ENCODE measurements at places on chromosomes 7 and 10. TPM values are rescaled to one million over a fixed set of nuclear protein-coding genes. Genes with fewer than 3 reads are reported as not detected.
A peak's percentile ranks its signal among the peaks of the same experiment; 100 is the strongest.

The CYP3A4 gene
- not detected for total RNA-seq

The PRSS37 gene
- not detected for total RNA-seq

DNA sequence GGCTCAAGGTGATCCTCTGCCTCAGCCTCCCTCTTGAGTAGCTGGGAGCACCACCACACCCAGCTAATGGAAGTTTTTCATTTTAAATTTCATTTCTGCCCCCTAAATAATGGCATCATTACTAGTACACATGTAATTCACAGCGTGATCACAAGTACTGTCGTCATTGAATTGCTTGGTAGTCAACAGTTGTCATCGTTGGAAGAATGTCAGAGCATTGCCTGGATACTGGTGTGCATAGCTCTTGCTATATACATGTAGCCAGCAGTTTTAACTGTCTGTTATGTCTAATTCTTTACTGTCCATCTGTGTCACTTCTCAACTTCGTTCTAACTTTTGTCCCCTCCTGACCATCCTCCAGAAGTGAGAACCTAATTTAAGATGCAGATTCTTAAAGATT is 62.1 kb downstream of the CRPPA start:
- no peak for DNase-seq

- peak; percentile 43 for DNase-seq
Measured at GRCh38 chr10:58813573-58813972, 300.9 kb downstream of the BICC1 start.

DNA sequence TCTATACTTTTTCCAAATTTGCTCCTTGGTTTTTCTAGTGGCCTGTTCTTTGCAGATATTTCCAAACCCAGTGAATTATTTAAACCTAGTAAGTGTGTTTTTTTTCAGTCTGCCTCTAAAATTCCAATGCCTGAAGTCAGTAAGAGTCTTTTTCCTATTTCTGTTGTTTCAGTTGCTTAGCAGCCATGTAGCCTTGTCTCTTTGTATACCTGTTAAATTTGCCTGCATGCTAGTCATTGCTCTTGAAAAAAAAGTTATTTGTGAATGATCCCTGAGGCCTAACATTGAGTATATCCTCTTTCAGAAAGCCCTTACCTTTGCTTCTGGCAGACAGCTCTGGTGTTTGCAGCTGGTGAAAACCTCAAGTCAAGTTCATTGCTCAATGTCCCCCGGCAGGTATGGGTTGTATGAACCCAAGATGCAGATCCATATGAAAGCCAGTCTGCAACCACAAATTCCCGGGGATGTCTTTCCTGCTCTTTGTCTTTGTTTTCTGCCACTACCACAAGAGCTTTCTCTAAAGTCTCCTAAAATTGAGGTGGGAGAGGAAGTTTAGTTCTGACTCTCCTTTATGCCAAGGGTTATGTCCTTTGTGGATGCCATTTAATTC is 35.7 kb downstream of the CH25H start:
- no peak for DNase-seq

The CPA2 gene
- not detected for total RNA-seq

DNA sequence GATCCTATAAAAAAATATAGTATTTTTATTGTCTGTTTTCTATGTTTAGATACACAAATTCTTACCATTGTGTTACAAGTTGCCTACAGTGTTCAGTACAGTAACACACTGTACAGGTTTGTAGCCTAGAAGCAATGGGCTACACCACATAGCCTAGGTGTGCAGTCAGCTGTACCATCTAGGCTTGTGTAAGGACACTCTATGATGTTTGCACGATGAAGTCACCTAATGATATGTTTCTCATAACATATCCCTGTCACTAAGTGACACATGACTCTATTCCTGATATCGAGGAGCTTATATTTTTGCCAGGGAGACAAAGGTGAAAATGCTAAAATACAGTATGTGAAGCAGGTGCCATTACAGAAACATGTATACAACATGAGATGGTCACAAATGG is 18.6 kb downstream of the ZNF25 start:
- DNase-seq, result no peak

GRCh38 chr7:111789870-111790269 is 227.6 kb upstream of the IMMP2L start:
- no peak for DNase-seq

GRCh38 chr7:151246102-151246850 is 2.2 kb downstream of the SMARCD3 start:
- DNase-seq, result peak; percentile 33

The JAZF1 gene
- total RNA-seq, result 13.1 TPM

The AKR1D1 gene
- not detected for total RNA-seq

The MEOX2 gene
- total RNA-seq, result 12.2 TPM

The ADAM22 gene
- total RNA-seq, result 25.0 TPM

GRCh38 chr7:131497454-131497853 is 59.0 kb downstream of the PODXL start:
- DNase-seq, result no peak

The SPDYE8 gene
- not detected for total RNA-seq

GRCh38 chr10:95896071-95896850 is 11.5 kb upstream of the CC2D2B start:
- DNase-seq, result no peak

DNA sequence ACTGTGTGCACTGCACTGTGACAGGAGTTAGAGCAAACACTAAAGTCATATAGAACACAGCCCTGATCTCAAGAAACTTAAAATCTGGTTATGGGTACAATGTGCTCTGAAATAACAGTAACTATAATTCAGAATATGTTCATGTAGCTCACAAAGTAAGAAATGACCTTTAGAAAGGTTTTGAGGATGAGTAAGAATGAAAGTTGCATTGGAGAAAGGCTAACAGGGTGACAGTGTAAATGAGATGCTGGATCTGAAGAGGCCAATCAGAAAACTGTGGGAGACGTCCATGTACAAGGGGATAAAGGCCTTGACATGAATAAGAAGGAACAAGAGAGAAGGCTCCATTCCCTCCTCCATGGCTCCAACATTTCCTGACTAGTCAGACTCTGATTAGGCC is 124.7 kb downstream of the GRM3 start:
- DNase-seq, result no peak

GRCh38 chr10:131350660-131351059 is 39.1 kb upstream of the TCERG1L start:
- no peak for DNase-seq

- DNase-seq, result no peak
Measured at GRCh38 chr7:116809636-116810266, 52.6 kb upstream of the CAPZA2 start.

The PNLIPRP2 gene
- not detected for total RNA-seq

- DNase-seq, result no peak
Measured at GRCh38 chr7:107678110-107678753, 17.6 kb downstream of the SLC26A4 start.

- no peak for DNase-seq
Measured at GRCh38 chr10:107417446-107417845, 252.9 kb upstream of the SORCS1 start.

GRCh38 chr10:95229724-95230627 is 35.9 kb downstream of the ACSM6 start:
- DNase-seq, result no peak

- no peak for DNase-seq
Measured at GRCh38 chr7:135537453-135537852, 20.3 kb upstream of the NUP205 start.

All from thyroid gland (tissue), 4 donors.